ENCODE measurements at places on chromosomes 5 and 9.

DNA sequence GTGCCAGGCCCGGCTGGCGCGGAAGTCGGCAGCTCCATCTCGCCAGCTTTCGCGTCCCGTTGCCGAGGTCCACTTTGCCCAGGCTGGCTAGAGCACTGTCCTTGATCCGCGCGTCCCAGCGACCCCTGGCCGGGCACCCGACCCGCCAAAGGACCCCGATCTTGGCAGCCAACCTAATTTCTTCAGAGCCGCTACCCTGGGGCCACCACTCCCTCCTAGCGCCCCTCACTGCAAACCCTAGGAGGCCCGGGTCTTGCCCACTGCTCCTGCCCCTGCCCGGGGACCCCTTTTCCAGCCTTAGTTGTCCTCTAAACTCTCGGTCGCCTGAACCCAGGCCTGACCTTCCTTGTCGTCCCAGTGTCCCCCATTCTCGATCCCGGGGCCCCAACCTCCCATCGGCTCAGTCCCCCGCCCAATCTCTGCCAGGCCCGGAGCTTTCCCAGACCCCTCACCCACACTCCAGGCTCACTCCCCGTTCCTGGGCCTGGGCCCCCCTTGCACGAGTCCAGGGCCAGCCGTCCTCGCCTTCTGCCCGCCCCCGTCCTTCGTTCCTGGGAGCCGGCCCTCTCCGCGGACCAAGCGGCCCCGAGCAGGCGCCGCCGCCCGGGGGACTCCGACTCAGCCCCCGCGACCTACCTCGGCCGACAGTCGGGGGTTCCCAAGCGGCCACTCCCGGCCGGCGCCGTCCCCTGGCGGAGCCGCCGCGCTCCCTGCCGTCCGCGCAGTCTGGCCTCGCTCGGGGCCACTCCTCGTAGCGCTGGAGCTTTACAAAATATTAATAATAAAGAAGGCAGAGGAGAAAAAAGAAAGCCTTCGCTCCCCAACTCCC, 701 bp upstream of the LMX1B start:
- DNase-seq: no peak

DNA sequence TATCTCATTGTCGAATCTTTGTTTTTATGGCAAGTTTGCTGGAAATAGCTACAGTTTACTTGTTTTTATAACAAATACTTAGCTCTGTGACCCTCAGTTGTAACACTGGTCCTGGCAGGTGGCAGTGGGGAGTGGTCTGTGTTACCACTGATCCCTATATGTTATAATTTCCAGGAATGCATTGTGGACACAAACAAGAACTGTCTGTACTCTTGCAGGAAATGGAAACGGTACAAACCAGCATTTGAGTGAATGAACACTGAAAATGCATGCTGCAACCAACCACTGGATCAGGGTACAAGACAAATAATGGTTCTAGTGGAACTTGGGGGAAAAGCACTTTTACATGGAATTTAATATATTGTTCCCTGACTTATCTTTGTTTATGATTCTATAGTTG, 66.5 kb upstream of the PJA2 start:
- DNase-seq: no peak

GRCh38 chr5:16626696-16627264, 10.0 kb upstream of the RETREG1 start:
- DNase-seq: no peak

GRCh38 chr9:126523611-126524111, 90.1 kb upstream of the LMX1B start:
- no peak for DNase-seq

- DNase-seq: no peak
Observed at GRCh38 chr9:11318946-11319345, 706.1 kb upstream of the PTPRD start.

GRCh38 chr5:84287951-84288350, 96.7 kb downstream of the EDIL3 start:
- DNase-seq: no peak

DNA sequence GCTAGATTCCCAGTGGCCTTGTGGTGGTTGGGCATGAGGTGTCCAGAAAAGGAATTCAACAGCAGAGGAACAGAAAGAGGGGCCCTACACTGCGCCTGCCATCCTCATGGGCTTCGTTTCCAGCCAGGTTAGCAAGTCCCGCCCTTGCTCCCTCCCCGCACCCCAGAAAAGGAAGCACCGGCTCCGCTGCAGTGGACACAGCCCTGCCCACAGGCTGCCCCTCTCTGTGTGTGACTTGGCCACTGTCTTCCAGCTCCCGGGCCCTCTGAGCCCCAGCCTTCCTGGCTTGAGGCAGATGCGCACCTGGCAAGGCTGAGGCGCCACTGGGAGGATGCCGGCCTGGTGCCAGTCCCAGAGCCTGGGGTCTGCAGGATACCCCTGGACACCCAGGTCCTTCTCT, 305.0 kb upstream of the IRX4 start:
- DNase-seq: no peak

DNA sequence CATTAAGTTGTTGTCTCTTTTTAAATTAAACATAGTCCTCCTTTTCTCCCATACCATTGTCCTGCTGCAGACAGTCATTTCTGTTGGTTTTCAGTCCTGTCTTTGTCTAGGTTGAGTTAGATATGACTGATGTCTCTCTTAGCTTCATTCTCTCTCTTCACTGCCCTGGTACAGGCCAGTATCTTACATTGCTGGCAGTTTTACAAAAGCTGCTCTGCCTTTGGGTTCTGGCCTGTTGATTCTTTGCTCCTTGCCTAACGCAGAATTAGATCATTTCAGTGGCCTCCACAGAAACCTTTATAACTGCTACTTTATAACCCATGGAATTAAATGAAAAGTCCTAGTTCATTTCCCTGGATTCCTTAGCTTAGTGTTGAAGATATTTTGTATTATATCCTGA, 33.7 kb downstream of the GPR21 start:
- no peak for DNase-seq

DNA sequence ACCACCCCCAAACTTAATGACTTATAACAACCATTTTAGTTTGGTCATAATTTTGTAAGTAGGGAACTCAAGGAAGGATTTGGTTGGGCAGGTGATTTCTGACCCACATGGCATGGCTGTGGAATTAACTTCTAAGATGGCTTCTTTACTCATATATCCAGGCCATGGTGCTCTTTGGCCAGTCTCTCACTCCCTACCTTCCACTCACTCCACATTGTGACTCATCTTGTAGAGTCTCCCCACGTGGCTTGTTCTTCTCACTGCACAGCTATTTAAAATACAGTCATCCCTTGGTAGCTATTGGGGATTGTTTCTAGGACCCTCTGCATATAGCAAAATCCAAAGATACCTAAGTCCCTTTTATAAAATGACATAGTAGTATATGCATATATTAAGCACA, 76.6 kb upstream of the MAST4 start:
- no peak for DNase-seq

DNA sequence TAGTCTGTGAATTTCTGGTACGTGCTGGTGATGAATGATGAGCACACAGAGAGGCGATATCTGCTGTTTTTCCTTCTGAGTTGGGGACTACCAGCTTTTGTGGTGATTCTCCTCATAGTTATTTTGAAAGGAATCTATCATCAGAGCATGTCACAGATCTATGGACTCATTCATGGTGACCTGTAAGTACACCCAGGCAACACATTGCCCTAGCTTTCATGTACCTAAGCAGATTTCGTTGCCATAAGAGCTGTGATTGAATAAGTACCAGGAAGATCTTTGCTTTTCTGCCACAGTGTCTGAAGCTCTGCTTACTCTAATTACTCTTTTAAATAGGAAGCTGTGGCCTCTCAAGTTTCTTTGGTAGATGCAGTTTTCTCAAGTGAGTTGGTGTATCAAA, 397.8 kb downstream of the ARRDC3 start:
- DNase-seq: no peak

DNA sequence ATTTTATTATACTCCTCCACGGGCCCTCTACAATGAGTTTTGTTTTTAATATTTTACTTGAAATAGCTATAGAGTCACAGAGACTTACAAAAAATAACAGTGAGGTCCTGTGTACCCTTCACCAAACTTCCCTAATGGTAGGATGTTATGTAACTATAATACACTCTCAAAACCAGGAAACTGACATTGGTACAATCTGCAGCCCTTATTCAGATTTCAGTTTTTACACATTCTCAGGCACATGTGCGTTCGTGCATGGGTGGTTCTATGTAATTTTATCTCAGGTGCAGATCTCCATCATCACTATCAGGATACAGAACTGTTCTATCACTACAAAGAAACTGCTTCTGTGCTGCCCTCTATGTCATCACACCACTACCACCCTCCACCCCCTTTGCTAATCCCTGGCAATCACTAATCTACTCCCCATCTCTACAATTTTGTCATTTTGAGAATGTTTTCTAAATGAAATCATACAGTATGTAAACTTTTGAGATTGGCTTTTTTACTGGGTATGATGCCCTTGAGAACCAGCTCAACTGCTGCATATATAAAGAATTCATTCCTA, 16.4 kb downstream of the RAB14 start:
- DNase-seq: no peak

DNA sequence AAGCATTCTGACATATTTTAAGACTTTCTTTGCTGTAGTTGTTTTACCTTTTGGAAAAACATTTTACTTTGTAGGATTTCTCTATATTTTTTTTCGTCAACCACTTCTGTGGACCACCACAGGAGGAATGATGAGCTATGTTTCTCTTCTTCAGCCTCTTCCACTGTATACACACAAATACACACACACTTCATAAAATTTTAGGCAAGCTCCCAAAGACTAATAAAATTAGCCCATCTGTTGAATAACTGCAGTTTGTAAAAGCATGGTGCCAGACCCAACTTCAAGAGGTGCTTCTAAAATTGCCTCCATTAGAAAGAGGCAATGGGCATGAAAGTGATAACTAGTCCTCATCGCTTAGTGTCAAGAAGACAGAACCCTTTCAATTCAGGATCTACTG, 4.1 kb upstream of the CEP120 start:
- DNase-seq: no peak

DNA sequence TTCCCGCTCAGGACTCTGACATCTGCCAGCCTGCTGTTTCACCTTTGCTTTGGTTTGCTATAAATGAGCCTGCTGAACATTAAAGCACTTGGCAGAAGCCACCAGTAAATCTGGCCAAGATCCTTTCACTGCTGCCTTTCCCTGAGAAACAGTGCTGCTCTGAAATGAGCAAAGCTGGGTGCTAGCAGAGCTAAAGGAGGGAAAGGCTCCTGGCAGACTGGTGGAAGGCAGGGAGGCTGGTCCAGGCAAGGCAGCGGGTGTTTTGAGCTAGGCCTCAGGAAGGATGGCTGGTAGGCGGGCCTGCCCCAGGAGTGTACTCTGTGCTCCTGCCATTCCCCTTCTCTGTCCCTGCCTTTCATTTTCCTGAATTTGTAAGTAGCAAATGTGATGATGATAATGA, 52.5 kb upstream of the PTGS1 start:
- peak; percentile 80 for DNase-seq

DNA sequence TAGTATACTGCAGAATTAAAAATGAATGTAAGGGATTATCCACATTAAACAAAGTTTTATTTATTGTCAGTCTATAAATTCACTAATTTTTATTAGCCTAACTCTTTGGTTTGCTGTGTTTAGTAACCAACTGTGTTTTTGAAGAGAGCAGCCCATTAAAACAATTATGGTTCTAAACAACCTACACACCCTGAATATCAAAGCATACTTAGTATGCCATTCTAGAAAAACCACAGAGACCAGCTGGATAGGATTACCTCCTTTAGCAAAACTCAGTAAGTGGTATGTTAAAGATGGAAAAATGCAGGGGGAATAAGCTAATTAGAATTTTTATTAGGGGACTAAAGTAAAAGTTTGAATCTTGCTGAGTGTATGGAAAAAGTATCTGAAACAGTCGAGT, 1981.7 kb upstream of the NUDT12 start:
- DNase-seq: no peak

Data from Ammon's horn (tissue), 1 donor.